ENCODE measurements at places on chromosomes 5 and 9.

DNA sequence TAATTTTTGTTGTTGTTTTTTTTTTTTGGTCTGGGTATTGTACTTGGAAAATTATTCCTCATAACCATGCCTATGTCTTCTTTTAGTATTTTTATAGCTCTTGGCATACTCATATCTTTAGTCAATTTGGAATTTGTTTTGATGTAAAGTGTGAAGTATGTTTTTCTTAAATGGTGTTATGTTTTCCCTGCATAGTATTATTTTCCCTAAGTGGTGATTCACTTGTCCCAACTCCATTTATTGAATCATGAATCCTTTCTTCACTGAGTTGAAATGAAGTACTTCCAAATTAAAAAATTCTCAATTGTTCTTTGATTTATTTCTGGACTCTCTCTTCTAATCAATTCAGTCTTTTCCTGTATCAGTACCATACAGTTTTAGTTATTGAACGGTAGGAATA is 46.5 kb downstream of the POLK start:
- no peak for DNase-seq

DNA sequence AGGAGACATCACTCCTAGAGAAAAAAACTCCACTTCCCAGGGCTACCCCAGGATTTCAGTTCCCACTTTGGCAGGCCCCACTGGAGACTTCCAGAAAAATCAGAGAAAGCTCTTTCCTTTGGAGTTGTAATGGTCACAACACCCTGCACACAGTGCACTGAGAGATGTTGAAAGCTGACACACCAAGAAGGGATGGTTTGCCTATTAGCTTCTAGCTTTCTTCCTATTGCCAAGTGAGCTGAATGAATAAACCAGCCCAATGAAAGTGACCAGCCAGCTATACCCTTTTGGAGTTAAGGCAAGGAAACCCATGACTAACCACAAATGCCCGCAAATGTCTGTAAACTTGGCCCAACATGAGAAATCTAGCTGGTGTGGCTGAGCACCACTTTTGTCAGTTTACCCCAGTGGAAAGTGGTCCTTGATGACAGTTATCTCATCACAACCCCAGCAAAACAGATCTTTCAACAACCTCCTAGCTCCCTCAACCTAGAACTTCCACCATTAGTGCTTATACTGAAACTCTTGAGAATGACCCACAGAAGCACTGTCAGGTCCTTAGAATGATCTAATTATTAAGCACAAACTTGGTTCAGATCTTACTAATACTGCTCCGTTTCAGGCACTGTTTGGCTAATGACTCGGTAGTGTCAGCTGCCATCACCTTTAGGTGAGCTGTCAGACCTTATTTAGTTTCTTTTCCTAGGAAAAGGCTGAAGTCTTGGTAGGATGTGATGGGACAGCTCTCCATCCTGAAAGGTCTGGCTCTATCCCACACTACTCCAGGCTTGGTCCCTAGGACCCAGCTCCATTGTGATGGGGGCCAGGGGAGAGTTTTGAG is 11.2 kb downstream of the IRF1 start:
- DNase-seq, result no peak

GRCh38 chr5:55303238-55303690 is 4.2 kb downstream of the DHX29 start:
- DNase-seq, result peak; percentile 83

GRCh38 chr9:109251080-109251775 is 69.6 kb downstream of the EPB41L4B start:
- no peak for DNase-seq

GRCh38 chr5:133506181-133506580 is 106.2 kb downstream of the FSTL4 start:
- no peak for DNase-seq

DNA sequence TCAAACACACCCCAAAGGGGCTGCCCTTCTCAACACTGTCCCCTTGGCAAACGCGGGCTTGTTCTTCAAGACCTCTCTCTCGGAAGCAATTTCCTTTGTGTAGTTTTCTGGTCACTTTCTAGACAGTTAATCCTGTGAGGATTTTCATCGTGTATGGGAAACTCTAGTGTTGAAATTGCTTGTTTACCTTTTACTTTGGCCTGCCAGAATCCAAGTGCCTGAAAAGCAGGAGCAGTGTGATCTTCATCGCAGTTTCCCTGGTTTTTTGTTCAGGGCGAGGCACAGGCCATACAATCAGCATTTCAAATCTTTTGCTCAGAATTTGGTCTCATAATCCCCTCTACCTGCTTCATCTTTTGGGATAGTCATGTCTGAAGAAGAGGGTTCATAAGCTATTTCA is 115.7 kb upstream of the C9orf72 start:
- no peak for DNase-seq

DNA sequence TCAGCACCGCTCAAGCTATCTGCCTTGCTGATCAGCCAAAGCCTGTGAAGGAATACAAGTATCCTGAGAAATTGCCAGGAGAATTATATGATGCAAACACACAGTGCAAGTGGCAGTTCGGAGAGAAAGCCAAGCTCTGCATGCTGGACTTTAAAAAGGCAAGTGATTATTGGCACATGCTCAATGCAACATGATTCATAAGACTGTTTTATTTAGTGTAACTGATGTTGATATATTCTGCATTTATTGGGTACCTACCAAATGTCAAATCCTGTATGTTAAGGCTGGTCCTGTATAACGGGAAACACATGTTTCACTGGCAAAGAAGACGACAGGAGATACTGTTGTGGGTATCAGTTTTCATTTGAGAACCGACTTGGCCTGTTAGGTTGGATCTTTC is 69.0 kb downstream of the ADAMTS16 start:
- DNase-seq, result no peak

DNA sequence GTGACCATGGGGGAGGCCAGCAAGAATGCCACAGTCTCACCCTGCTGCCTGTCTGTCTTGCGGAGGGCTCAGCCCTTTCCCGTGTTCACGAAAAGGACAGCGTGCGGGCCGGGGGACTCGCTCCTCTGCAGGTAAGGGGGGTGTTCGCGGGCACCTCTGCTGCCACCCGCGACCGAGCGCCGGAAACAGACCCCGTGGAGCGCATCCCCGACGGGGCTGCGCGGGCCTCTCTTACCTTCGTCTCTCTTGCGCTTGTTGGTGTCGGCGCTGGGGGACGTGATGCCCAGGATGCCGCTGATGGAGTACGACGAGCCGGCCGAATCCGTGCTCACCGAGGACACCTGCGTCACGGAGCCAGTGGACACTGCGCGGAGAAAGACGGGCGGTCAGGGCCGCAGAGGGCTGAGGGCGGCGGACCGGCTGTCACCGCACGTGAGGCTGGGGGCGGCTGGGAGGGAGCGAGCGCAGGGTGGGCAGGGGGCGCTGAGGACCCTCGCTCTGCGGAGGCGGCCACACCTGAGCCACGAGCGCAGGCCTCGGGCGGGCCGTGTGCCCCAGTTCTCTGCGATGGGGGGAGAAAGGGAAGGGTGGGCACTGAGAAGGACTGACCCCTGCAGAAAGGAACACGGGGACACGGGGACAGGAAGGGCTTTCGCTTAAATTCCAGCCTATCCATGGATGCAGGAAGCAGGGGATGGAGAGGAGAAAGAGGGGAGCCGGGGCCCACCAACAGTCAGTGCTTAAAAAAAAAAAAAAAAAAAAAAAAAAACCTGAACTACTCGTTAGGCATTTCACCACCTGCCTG is 31.5 kb downstream of the PAX5 start:
- DNase-seq, result no peak

- DNase-seq, result no peak
These were observed 199.4 kb downstream of the FBN2 start for GRCh38 chr5:128338649-128339048.
